ENCODE measurements at places on chromosomes 2 and 18.

GRCh38 chr2:156513219-156513618 is 77.0 kb downstream of the GPD2 start:
- DNase-seq = no peak

- no peak for DNase-seq
Measured at GRCh38 chr2:179558010-179558934, 293.6 kb upstream of the SESTD1 start.

- no peak for DNase-seq
Measured at GRCh38 chr2:158049129-158049855, 52.4 kb upstream of the UPP2 start.

GRCh38 chr2:174524527-174524926 is 37.7 kb upstream of the GPR155 start:
- DNase-seq = no peak

Measured in activated CD4-positive, alpha-beta T cell treated with anti-CD3 and anti-CD28 coated beads, Interleukin-2, amount 50 U/mL, for 4 hours (primary cell).